ENCODE measurements at places on chromosomes 12 and 14.
A peak's percentile ranks its signal among the peaks of the same experiment; 100 is the strongest.

GRCh38 chr12:15601210-15601800 is 187.9 kb downstream of the EPS8 start:
- no peak for DNase-seq

GRCh38 chr14:52429451-52429850 is 115.3 kb downstream of the PTGER2 start:
- no peak for DNase-seq

DNA sequence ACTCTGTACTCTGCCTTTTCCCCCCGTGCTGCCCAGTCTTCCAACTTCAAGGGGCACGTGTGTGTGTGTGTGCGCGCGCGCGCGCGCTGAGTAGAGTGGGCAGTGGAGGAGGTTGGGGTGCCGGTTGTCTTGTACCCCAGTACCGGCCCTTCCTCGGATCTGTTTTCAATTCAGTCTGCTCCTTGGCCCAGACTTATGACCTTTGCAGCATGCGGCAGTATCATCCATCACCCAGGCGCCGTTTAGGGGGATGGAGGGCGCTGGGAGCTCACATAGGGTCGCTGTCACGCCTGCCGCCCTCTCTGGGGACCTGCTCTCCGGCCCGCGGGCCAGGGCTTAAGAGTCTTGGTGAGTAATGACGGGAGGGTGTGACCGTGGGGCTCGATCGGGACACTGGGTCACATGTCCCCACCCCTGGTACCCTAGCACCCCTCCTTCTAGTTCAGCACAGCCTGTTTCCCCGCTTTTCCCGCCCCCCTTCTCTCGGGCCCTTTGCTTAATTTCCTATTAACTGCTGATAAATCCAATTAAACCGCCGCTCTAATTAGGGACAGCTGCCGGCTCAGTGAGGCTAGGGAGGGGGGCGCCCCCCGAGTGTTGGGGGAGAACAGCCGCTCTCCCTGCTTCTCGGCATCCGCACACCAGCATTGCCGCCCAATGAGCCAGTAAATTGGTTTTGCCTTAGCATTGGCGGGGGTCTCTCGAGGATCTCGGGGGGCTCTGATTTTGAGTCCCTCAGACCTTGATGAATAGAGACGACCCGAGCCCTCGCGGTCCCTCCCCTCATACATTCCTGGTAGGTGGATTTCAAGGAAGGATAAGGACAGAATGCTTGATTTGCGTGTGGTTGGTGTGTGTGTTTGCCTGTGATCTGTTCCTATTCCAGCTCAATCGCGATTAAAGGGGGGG is 9.3 kb downstream of the STAC3 start:
- no peak for DNase-seq

DNA sequence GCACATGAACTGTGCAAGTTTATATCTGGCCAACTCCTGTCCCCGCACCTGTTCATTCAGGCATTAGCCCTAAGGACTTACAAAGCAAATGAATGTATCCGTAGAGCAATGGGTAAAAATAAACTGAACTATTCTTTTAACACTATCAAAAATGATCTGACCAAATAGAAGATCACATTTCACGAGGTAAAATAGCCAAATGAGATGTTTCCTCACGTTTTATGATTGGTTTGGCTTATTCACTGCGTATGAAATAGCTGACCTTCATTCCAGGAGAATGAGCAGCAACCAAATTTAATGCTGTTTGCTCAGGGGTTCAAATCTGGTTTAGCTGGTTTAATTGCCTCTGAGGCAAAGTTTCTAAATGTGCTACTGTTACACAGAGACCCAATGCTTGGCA is 216.0 kb upstream of the EEA1 start:
- DNase-seq, result peak; percentile 28

DNA sequence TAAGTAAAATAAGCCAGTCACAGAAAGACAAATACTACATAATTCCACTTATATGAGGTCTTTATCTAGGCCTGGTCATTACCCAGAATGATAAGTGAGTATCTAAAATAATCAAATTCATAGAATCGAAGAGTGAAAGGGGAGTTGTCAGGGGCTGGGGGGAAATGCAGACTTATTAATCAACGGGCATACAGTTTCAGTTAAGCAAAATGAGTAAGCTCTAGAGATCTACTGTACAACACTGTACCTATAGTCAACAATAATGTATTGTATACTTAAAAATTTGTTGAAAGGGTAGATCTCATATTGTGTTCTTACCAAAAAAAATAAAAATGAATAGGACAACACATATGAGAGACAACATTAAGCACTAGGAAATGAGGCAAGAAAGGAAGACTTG is 13.3 kb downstream of the BTBD7 start:
- DNase-seq, result no peak

DNA sequence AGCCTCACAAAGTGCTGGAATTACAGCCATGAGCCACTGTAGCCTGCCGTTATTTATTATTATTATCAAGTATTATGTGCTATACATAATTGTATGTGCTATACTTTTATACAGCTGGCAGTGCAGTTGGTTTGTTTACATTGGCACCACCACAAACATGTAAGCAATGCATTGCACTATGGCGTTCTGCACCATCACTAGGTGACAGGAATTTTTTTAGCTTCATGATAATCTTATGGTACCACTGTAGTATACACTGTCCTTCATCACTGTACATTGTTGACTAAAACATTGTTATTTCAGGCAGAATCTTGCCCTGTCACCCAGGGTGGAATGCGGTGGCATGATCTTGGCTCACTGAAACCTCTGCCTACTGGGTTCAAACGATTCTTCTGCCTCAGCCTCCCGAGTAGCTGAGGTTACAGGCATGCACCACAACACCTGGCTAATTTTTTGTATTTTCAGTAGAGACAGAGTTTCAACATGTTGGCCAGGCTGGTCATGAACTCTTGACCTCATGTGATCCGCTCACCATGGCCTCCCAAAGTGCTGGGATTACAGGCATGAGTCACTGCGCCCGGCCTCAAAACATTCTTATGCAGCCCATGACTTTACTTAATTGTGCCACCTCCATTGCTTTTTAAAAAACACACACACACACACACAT is 17.1 kb downstream of the MRPL42 start:
- DNase-seq, result no peak

DNA sequence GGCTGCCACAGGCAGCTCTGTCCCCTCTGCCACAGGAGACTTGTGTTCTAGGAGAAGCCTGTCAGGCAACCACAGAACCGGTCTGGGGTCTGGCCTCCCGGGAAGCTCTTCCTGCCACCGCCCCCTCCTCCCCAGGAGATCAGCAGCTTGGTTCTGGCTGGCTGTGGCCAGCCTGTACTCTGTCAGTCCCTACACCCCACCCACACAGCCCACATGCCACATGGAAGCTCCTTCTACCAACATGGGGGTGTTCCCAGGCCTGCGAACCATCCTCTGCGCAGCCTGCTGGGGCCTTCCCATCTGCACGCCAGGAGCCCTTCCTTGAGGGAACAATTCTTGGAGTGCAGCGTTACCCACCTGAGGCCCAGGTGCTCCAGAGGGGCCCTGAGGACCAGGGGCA is 16.8 kb downstream of the TMEM106C start:
- DNase-seq, result no peak

- DNase-seq, result peak; percentile 44
These were observed 21.1 kb upstream of the LGALS3 start for GRCh38 chr14:55107766-55108554.

DNA sequence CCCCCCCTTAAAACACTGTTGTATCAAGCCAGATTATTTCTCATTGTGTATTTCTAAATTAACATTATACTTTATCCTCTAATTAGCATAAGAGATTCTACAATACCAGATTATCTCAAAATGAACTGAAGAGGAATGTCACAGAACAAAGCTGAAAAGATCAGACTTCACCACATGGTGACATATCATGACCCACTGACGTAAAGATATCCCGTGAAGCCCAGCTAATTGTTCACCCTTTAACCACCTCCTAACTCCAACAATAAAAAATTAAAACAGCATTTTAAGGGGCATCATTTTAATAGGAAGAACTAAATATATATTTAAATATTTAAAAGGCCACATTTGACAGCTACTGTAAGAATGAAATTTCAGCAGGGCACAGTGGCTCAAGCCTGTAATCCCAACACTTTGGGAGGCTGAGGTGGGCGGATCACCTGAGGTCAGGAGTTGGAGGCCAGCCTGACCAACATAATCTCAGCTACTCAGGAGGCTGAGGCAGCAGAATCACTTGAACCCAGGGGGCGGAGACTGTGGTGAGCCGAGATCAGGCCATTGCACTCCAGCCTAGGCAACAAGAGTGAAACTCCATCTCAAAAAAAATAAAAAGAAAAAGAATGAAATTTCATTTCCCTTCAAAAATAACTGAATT is 29.0 kb downstream of the CDK17 start:
- no peak for DNase-seq

- DNase-seq, result no peak
These were observed 48.4 kb downstream of the ELK3 start for GRCh38 chr12:96242597-96242996.

GRCh38 chr14:42504433-42504832 is 897.8 kb downstream of the LRFN5 start:
- DNase-seq, result no peak

GRCh38 chr12:32003654-32004053 is 44.4 kb downstream of the RESF1 start:
- no peak for DNase-seq

GRCh38 chr14:63730659-63731058 is 2.8 kb upstream of the SGPP1 start:
- no peak for DNase-seq

- no peak for DNase-seq
These were observed 123.5 kb upstream of the DYRK2 start for GRCh38 chr12:67524861-67525616.

- no peak for DNase-seq
These were observed 3.5 kb downstream of the MYF6 start for GRCh38 chr12:80710727-80711449.

DNA sequence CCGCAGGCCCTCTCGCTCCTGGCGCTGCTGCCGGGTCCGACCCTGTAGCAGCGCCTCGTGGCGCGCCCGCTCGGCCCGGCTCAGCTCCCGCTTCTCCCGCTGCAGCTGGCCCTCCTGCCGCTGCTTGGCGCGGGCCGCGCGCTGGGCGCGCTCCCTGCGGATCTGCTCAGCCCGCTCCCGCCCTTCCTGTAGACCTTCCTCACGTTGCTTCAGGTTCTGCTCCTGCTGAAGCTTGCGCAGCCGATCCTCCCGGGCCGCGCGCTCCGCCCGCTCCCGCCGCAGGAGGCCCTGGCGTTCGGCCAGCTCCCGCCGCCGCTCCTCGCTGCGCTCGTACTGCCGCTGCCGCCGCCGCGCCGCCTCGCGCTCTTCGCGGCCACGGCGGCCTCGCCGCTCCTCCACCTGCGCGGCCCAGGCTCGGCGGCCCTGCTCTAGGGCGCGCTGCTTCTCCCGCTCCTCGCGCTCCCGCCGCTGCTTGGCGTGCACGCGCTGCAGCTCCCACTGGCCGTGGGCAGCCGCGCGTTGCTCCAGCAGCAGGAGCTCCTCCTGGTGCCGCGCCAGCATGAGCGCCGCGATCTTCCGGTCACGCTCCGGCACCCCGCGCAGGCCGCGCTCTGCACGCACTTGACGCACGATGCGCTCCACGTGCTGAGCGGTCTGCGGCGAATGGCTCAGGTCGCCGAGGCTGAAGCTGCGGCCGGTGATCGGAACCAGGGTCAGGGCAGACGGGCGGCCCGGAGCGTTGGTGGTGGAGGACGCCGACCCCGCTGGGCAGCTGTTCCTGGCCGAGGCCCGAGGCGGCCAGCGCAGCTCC is 2.4 kb downstream of the CCDC177 start:
- DNase-seq, result peak; percentile 22

DNA sequence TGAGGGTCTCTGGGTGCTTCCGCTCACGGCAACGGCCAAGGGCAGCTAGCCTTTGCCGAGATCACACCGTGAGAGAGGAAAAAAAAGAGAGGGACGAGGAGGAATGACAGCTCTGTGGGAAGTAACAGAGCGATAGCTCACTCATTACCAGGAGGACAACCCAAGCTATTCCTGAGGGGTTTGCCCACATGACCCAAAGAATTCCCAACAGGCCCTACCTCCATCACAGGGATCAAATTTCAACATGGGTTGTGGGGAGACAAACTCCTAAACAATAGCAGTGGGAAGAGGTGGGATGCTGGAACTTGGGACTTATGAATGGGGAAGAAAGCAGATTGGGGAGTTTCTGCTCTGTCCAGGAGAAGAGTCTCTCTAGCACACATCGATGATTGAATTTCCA is 180.6 kb downstream of the LRRK2 start:
- DNase-seq, result no peak
